ENCODE measurements at places on chromosomes 4 and X. TPM values are rescaled to one million over a fixed set of nuclear protein-coding genes. Genes with fewer than 3 reads are reported as not detected.

CYSLTR1 gene
- 0.19 TPM for total RNA-seq

C1QTNF7 gene
- 5.1 TPM for total RNA-seq

- no peak overlapping the region for H3K27ac ChIP-seq
- no peak for DNase-seq
- H3K27me3 ChIP-seq: no peaks in the 10 kb centered on the region
These were observed 306.2 kb upstream of the CASK start for GRCh38 chrX:42229533-42229932.

- H3K4me1 ChIP-seq: no peaks in the 10 kb centered on the region
- no peak for DNase-seq
- no peak overlapping the region for H3K27ac ChIP-seq
These were observed 12.2 kb upstream of the TNIP3 start for GRCh38 chr4:121176082-121176934.

GRCh38 chr4:73875401-73875800, 6.2 kb downstream of the CXCL1 start:
- no peak for DNase-seq
- no peak overlapping the region for H3K27ac ChIP-seq
- no peaks in the 10 kb centered on the region for H3K4me1 ChIP-seq
- no peaks in the 10 kb centered on the region for H3K27me3 ChIP-seq
- H3K4me3 ChIP-seq: no peak overlapping the region

DNA sequence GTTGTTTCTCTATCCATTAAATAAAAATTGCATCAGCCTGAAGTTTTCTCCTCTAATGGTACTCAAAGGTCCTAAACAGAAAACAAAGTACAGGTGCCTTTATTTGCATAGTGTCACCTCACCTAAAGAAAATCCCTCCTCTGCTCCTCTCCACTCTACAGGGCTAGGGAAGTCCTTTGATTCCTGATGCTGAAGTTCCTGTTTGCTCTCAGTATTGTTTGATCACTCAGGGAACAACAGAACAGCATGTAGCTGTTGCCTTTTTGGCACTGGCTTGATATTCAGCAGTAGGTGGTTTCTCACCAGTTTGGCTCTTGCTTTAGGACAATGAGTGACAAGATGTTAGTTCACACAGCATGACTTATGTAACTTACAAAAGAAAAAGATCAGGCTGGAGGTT, 156.2 kb upstream of the SLC7A11 start:
- no peaks in the 10 kb centered on the region for H3K27me3 ChIP-seq
- H3K36me3 ChIP-seq: no peaks in the 10 kb centered on the region
- peaks cover 8% of the 10 kb centered on the region for H3K4me1 ChIP-seq

Data from testis (tissue), 5 donors.